ENCODE measurements at places on chromosomes 5 and 9. TPM values are rescaled to one million over a fixed set of nuclear protein-coding genes. Genes with fewer than 3 reads are reported as not detected.

Gene KCNT1
- total RNA-seq = not detected

Gene MARCHF3
- 29.4 TPM for total RNA-seq

Gene SETX
- total RNA-seq = 29.6 TPM

Gene GARIN3
- not detected for total RNA-seq

Gene CKMT2
- total RNA-seq = 0.44 TPM

Gene NIM1K
- total RNA-seq = not detected

Gene SPRY4
- total RNA-seq = 55.6 TPM

Gene INSL6
- not detected for total RNA-seq

Gene TAF7
- total RNA-seq = 50.7 TPM

Gene SLC6A3
- total RNA-seq = not detected

Gene ZNF454
- total RNA-seq = 0.74 TPM

Gene ARSB
- total RNA-seq = 19.3 TPM

Gene GABRA1
- total RNA-seq = not detected

Gene TYRP1
- 0.34 TPM for total RNA-seq

Gene CDH18
- not detected for total RNA-seq

Gene CARD9
- under 0.01 TPM for total RNA-seq

Gene TUSC1
- total RNA-seq = 11.8 TPM

Gene PRDM9
- not detected for total RNA-seq

Gene SARDH
- total RNA-seq = not detected

Gene NR2F1-AS1
- 7.9 TPM for total RNA-seq

Gene ASPN
- total RNA-seq = not detected

Gene TNFSF15
- total RNA-seq = 0.13 TPM

Gene CTXN3
- not detected for total RNA-seq

Gene NUTM2F
- not detected for total RNA-seq

Gene HINT1
- total RNA-seq = 260 TPM

Gene PCDHA4
- total RNA-seq = not detected

Gene CYSRT1
- 0.20 TPM for total RNA-seq

Gene TPM2
- 13.4 TPM for total RNA-seq

Gene MAMDC2
- total RNA-seq = 4.9 TPM

Gene RAI14
- 133 TPM for total RNA-seq

Gene LRRC70
- total RNA-seq = 19.9 TPM

Gene MARCHF11
- total RNA-seq = not detected

Gene PHYHD1
- total RNA-seq = 0.15 TPM

Gene FOXD4L3
- not detected for total RNA-seq

Gene IFNK
- total RNA-seq = not detected

Gene ADAMTS12
- 0.10 TPM for total RNA-seq

Gene SLC45A2
- not detected for total RNA-seq

Gene TAF1L
- not detected for total RNA-seq

Gene PDE6A
- 0.05 TPM for total RNA-seq

Gene IL9
- total RNA-seq = not detected
